MG63 (cell line): ENCODE measurements at places on chromosomes 1 and 21.

DNA sequence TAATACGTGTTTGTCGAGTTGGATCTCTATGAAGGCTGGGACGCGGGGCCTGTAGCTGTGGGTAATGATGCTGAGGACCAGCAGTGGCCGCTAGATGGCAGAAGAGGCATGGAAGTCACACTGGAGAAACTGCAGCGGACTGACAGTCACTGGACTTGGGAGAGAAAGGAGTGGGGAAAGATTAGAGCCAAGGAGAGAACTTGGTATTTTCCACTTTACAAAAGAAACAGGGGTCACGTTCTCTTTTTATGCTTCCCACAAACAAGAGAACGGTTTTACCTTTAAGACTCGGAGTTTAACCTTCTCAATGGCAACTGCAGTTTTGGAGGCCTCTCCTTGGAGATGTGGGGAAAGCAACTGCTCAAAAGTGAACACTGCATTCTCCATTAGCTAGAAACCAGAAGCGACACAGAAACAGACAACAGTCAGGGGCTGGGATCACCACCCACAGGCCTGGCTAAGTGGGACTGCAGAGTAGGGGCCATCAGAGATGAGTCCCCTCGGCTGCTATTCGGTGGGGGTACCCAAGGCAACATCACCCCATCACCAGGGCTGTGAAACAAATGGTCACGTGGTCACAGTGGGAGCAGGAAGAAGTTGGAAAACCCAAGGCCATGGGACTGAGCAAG, 51.1 kb upstream of the EDEM3 start:
- DNase-seq, result peak; percentile 75

DNA sequence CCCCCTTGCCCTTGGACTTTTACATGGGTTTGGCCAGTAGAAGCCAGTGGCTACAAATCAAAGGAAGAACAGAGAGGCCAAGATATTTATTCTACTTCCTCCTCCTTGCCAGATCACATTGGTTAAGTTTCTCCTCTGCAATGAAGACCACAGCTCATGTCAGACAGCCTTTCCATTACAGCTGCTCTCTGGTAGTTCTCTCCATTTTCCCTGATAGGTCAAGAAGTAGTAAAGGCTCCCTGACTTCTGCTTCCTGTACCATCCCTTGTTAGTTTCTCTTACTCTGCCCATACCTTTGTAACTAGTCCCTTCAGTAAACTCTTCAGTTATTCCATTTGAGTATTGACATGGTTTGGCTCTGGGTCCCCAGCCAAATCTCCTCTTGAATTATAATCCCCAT, 27.8 kb downstream of the NME7 start:
- DNase-seq, result no peak

DNA sequence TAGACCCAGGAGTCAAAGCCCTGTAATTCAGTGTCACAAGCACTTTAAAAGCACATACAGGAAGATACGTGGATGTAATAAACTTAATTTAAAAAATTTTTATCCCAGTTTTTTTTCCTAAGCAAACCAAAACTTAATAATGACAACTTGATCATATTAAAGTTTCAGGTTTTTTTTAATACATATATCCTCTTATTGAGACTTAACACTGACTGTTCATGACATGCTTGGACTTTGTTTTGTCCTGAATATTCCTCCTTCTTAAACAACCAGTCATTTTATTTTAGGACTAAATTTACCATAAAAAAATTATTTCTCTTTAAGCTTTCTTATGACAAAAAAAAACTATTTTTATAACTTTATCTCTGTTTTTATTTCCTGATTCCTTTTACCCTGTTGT, 64.1 kb downstream of the WDR4 start:
- DNase-seq, result no peak

- no peak for DNase-seq
Observed at GRCh38 chr1:248779350-248779749, 23.8 kb upstream of the LYPD8 start.

GRCh38 chr1:10776190-10776905, 20.1 kb downstream of the CASZ1 start:
- peak; percentile 56 for DNase-seq

DNA sequence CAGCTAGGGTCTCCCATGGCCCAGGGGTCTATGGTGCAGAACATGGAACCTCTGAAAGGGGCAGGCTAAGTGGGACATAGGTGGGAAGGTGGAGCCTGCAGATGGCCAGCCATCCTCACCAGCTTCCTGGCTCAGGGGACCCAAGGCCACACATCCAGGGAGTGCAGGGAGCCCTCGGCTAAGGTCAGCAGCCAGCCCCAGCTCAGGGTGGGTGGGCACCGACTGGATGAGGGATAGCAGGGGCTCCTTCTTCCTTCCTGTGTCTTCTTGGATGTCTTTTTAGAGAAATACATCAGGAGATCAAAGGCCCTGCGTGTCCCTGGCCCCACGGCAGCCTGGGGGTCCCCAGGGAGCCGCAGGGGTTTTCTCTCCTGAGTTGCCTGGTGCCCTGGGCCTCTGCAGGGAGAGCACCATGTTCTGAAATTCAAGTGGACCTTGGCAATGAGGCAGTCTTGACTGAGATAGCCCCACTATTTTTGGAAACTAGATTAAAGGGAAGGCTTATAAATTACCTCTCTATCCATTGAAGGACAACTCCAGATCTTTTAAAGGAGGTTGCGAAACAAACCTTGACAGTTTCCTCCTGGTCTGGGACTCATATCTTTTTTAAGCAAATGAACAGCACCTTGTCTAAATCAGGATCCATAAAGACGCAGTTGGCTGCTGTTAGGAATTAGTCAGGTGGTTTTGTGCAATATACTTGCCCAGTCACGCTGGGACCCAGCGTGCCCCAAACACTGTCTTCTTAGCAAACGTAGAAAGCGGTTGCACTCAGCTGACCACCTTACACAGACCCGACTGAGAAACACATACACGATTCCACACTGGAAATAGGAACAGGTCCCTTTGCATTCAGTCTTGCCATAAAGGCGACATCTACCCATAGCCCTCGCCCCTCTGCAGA, 242.3 kb downstream of the TOMM20 start:
- no peak for DNase-seq

GRCh38 chr1:46410156-46411009, 16.3 kb downstream of the FAAH start:
- peak; percentile 43 for DNase-seq

- no peak for DNase-seq
Observed at GRCh38 chr1:177435364-177435763, 264.6 kb downstream of the BRINP2 start.

GRCh38 chr1:56634981-56635380, 10.1 kb upstream of the PRKAA2 start:
- DNase-seq, result no peak

- no peak for DNase-seq
Observed at GRCh38 chr1:50419907-50420677, 3.2 kb downstream of the DMRTA2 start.

- DNase-seq, result peak; percentile 75
Observed at GRCh38 chr21:37452227-37452626, 85.7 kb downstream of the DYRK1A start.

DNA sequence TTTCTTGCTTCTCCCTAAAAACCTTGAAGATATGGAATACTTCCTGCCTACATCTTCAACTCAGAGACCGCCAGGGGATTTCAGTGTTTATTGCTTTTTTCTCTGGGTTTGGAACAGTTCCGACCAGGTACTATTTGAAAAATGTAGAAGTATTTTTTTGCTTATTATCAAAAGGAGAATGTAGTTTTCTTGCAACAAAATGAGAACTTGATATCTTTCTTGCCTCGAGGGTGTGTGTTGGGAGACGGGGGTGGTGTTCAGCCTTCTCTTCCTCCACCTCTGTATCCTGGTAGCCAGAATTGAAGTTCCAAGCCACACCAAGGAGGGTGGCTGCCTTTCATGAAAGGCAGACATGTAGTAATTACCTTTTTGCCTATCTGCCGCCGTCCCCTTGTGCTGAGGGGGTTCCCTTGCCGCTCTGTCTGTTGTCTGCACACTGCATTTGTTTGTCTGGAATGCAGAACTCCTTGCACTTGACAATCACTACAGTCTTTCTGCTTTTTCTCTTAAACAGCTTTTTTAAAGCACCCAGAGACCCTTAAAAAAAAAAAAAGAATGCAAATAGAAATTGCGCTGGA, 212.1 kb downstream of the PBX1 start:
- DNase-seq, result no peak

DNA sequence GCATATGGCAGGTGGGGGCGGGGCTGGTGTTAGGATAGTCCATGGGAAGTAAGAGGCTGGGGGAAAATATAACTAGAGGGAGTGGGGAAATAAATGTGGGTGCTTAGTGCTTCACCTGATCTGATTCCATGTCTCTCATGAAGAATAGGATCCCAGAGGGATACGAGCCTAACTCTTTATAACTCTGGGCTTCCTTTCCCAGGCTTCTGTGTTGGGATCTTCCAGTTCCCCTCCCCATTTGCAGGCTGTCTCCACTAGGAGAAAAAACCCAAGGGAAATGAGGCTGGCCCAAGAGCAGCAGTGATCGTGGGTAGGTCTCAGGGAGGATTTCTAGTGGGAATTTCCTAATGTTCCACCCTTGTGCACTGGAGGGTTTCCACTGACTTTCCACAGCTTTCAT, 1.6 kb downstream of the KCNJ9 start:
- DNase-seq, result no peak

GRCh38 chr1:43299101-43299500, 1.7 kb upstream of the TIE1 start:
- DNase-seq, result no peak

GRCh38 chr1:150548632-150549495, at the start of gene ADAMTSL4:
TSS of gene ADAMTSL4 (plus strand) at chr1:150549408. CDS start at chr1:150552289, 2,881 bp downstream.
- DNase-seq, result peak; percentile 76

- DNase-seq, result no peak
Observed at GRCh38 chr1:10990828-10991227, 21.6 kb upstream of the TARDBP start.

- DNase-seq, result no peak
Observed at GRCh38 chr1:26794391-26794790, 6.6 kb downstream of the PIGV start.

GRCh38 chr1:65606426-65606825, 186.0 kb downstream of the LEPR start:
- no peak for DNase-seq

GRCh38 chr1:18530587-18531502, 50.1 kb downstream of the KLHDC7A start:
- no peak for DNase-seq

- DNase-seq, result no peak
Observed at GRCh38 chr1:227568593-227568992, 5.2 kb downstream of the ZNF678 start.

DNA sequence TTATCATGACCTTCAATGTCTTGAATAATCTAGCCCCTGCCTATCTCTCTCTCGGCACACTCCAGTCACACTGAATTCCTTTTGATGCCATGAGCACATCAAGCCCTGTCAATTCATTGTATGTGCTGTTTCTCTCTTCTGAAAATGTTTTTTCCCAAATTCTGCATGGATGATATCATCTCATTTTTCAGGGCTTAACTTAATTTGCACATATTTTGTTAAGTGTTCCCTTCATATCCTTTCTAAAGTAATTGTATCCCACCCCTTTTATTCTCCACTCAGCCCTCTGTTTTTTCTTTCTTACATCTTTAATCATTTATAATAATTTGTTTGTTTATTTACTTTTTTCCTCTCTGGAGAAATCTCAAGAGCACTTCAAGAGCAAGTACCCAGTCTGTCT, 149.9 kb downstream of the ZNF326 start:
- DNase-seq, result no peak

GRCh38 chr1:92808381-92808780, 23.5 kb upstream of the RPL5 start:
- no peak for DNase-seq

DNA sequence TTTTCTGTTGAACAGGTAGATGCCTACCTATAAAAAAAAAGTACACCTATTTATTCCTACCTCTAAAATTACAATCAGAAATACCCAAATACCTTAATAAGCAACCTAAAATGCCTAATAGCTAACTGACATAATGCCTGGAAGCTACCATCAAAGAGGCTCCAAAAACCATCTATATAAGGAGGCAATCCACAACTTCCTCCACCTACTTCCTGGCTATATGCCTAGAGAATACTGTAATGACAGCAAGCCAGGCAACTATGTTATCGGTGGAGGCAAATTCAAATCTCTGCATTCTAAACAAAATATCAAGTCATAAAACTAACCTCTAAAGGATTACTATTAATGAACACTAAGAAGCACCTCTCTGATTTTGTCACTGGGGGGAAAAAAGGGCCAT, 10.1 kb downstream of the ZNF644 start:
- DNase-seq, result no peak

DNA sequence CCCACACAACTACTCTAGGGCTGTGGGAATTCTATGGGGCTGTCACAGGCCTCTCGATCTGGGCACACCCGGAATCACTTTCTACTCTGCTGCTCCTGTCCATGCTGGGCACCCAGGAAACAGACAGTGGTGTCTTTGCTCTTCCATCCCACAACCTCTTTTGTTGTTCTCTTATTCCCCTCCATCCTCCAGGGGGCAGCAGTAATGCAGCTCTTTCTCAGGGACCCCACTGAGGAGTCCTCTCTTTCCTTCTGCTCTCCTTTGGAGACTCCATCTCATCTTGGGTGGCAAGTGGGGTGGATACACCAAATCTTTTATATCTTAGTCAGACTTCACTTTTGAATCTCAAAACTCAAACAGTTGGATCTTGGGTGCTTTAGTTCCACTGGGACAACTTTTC, 206.3 kb downstream of the HS2ST1 start:
- DNase-seq, result no peak

DNA sequence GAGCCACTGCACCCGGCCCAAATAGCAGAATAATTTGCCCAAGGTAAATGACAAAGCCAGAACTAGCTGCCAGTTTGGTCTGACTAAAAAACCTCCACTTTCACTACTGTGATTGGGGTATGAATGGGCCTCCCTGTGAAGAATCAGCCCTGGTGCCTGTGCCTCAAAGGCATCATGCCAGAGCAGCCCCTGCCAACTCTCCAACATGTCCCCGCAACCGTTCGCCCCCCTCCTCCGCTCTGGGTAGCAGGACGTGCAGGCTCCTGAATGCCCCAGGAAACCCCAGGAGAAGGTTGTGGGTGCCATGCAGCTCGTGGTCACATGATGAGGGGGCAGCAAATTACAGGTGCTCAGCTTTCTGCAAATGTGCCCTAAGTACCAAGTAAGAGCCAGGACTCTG, 14.6 kb upstream of the CNTN2 start:
- no peak for DNase-seq

GRCh38 chr1:16048573-16049189, 5.1 kb downstream of the CLCNKB start:
- DNase-seq, result no peak

- DNase-seq, result no peak
Observed at GRCh38 chr1:206435445-206435844, 34.8 kb upstream of the IKBKE start.
